CD4-positive, alpha-beta memory T cell (primary cell): ENCODE measurements at places on chromosomes 2 and 18. TPM values are rescaled to one million over a fixed set of nuclear protein-coding genes. Genes with fewer than 3 reads are reported as not detected.

DNA sequence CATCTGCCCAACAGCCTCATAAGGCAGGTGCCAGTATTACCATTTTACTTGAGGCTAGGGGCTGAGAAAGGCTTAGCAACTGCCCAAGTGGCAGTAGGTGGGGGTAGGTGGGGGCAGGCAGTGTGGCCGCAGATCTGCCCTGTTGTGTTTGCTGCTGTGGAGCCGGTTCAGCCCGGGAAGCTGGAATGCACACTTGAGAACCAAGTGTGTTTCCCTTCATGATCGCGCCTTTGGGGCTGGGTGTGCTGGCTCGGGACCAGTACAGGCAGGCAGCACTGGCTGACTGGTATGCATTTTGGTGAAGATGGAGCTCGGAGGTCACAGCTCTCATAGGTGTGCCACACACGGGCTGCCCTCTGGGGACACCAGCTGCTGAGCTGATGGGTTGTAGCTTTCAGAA lies 85.1 kb downstream of the CABLES1 start:
- H3K27ac ChIP-seq, result no peak overlapping the region
- H3K36me3 ChIP-seq, result no peaks in the 10 kb centered on the region
- H3K27me3 ChIP-seq, result no peaks in the 10 kb centered on the region
- no peak for DNase-seq
- no peak overlapping the region for H3K4me3 ChIP-seq
- no peaks in the 10 kb centered on the region for H3K4me1 ChIP-seq

GRCh38 chr18:36811955-36812354 lies 16.8 kb downstream of the TPGS2 start:
- no peak overlapping the region for H3K27ac ChIP-seq
- peaks cover 14% of the 10 kb centered on the region for H3K36me3 ChIP-seq
- no peaks in the 10 kb centered on the region for H3K27me3 ChIP-seq
- no peak overlapping the region for H3K4me3 ChIP-seq

DNA sequence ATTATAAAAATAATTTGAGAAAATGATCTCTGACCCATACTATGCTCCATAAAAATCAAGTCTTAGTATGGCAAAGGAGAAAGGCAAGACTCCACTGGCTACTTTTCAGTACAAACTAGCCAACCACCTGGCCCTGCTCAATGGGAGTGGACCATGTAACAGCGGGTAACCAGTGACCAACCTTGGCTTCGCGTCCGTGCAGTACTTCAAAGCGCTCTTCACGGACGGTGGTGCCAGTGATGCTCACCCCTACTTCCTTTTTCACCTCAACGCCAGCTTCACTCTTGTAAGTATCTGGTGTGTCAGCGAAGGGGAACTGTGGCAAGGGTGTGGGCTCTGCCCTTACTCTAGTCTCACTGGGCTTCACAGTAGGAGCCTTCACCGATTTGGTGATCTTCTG lies 23.3 kb downstream of the TTN start:
- DNase-seq, result no peak
- no peak overlapping the region for H3K27ac ChIP-seq
- H3K4me1 ChIP-seq, result no peaks in the 10 kb centered on the region
- no peak overlapping the region for H3K4me3 ChIP-seq

Gene OTX1
- total RNA-seq, result not detected

DNA sequence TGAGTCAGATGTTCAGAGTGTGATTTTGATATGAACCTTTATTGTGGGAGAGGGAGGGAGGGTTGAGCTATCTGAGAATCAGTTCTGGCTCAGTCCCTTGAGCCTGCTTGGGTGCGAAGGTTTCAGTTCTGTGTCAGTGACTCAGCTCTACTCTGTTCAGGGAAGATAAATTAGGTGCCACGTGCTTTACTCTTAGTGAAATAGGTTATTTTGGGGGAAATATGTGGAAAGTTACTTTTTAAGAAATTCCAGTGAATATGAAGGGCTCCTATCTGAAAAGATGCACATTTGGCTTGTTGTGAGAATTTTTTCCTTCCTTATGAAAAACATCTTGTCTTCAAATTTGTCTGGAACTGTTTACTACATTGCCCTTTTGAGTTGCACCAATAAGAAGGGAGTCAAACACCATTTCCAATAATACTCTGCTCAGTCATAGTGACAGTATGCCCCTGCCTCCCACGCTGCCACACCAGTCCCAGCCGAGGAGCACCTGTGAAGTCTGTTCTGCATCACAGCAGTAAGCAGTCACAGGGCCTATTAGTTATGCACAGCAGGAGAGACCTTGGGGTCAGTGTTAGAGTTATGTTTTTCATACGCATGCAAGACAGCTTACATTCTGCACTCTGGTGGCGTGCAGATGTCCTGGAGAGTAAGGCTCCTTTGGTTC lies 32.8 kb upstream of the DNAH7 start:
- H3K27ac ChIP-seq, result no peak overlapping the region
- no peaks in the 10 kb centered on the region for H3K36me3 ChIP-seq
- H3K4me3 ChIP-seq, result no peak overlapping the region
- no peaks in the 10 kb centered on the region for H3K27me3 ChIP-seq
- peaks cover 8% of the 10 kb centered on the region for H3K4me1 ChIP-seq

DNA sequence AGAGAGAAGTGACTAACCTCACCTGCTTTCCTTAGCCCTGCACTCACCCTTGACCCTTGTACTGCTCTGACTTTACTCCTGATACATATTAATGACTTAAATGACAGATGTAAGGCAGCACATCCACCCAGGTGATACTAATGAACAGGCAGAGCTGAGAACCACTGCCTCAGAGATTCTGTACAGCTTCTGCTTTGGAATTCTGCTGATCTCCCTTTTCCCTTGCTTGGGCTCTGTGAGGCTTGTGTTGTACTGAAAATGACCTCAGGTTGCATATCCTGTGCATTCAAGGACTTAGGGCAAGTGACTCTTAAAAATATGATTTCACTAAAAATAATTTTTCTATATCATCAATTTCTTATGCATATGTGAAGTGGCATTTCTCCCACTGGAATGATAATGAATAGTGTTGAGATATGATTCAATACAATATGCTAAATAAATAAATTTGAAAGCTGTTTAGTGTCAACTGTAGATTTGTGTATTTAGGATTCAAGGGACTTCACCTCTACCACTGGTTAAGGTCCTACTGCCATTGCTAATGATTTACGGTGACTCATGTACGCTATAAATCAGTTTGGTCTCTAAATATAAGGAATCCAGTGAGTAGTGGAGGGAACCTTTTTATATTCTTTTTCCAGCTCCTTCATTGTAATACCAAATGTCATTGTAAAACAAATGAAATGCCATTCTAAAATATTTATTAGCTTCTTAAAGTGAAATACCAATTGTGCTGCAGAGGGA lies 328.3 kb downstream of the SOCS6 start:
- H3K36me3 ChIP-seq, result no peaks in the 10 kb centered on the region
- no peaks in the 10 kb centered on the region for H3K27me3 ChIP-seq
- DNase-seq, result no peak
- H3K4me1 ChIP-seq, result peaks cover 34% of the 10 kb centered on the region

GRCh38 chr2:70510313-70510712 lies 43.3 kb downstream of the TGFA start:
- no peak for DNase-seq
- no peak overlapping the region for H3K4me3 ChIP-seq
- H3K4me1 ChIP-seq, result no peaks in the 10 kb centered on the region
- H3K27me3 ChIP-seq, result no peaks in the 10 kb centered on the region

Gene TMEM182
- 3.9 TPM for total RNA-seq

DNA sequence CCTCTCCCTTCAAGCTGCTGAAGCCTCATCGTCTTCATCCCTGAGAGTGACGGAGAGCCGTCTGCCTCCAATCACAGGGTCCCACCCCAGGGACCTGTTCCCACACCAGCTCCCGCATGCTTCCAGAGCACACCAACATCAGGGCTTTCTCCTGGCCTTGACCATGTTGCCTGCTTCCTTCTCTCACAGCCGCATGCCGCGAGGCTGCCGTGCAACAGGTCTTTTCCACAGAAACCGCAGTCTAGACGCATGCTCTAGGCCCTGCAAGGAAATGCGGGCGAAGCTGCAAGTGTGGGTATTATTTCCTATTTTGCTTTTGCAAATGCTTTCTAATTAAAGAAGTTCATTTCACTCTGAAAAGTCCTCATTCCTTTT lies 277.8 kb downstream of the EIPR1 start:
- no peak for DNase-seq
- H3K4me1 ChIP-seq, result no peaks in the 10 kb centered on the region
- no peak overlapping the region for H3K27ac ChIP-seq
- H3K36me3 ChIP-seq, result no peaks in the 10 kb centered on the region
- H3K27me3 ChIP-seq, result no peaks in the 10 kb centered on the region
